Activated T-helper 1 cell treated with anti-CD3 and anti-CD28 coated beads, Interleukin-2, amount 50 U/mL, for 16 hours (primary cell): ENCODE measurements at places on chromosomes 3 and 15.

GRCh38 chr3:43413676-43414368 is 127.5 kb downstream of the SNRK start:
- DNase-seq: no peak

DNA sequence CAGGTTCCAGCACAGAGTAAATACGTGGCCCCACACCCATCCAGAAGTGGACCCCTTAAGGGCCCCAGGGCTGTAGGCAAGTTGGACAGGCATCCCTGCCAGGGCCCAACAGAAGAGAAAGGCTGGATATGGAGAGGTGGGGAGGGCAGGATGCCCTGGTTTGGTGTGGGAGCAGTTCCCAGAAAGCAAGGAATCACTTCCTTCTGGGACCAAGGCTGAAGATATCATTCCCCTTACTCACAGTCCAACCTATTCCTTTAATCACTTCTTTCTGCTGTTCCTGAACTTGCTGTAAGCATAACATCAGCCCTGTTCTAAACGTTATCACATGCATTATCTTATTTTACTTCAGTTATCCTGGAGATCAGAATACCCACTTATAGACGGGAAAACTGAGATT is 6.1 kb upstream of the MESP2 start:
- DNase-seq: no peak

DNA sequence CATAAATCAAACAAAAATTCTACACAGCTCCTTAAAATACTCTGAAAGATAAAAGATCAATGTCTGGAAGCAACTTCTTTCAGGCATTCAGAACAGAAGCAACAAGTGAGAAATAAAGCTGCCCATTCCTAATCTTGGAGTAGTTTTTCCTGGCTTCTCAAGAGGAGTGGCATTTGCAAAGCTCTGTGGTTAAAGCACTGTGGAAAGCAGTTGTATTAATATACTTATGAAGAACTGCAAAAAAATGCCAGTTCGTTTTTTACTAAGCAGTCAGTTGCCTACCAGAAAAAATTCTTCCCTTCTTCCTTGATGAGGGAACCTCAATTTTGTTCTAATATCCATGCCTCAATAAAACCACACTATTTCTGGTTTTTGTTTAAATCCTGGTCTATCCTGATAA is 197.8 kb downstream of the TNIK start:
- DNase-seq: no peak

DNA sequence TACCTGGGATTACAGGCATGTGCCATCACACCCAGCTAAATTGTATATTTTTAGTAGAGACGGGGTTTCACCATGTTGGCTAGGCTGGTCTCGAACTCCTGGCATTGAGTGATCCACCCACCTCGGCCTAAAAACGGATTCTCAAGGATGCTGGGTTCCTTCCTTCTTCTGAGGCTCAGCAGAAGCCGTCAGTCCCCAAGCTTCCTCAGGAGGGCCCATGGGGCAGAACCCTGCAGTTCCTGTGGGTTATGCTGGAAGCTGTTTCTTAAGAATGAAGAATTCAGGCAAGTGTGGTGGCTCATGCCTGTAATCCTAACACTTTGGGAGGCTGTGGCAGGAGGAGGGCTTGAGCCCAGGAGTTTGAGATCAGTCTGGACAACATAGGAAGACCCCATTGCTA is 29.0 kb upstream of the ZNF710 start:
- no peak for DNase-seq

DNA sequence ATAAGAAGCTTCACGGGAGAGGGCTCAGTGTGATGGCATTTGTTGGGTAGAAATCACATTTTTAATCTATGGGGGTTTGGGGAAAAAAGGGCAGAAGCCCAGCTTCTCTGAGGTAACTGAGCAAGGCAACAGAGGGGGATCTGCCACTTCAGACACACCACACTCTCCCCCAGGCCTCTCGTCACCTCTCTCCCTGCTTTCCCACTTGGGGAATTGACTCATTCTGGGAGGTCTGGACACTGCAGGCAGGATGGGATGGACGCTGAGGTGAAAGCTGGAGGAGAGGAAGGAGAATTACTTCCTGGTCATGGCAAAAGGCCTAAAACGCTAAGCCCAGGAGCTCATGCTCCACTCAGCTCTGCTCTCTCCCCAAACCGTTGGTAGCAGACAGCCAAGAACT is 33.2 kb downstream of the MYO5C start:
- DNase-seq: no peak

- DNase-seq: no peak
These were observed 32.8 kb downstream of the ZXDC start for GRCh38 chr3:126442856-126443242.

DNA sequence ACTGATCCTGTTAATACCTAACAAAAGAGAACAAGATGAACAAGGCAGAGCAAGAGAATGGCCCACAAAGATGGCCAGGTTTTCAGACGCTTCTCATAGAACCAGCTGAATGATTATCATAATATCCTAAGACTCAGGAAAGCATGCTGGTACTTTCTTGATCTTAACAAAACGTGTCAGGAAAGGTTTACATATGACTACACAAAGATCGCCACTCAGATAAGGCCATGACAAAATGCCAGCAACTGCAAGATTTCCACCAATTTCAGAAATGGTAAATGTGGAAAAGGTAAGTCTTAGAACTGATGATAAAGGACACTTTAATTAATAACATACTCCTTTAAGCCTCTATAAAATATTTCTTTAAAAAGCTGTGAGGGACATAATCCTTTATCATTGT is 108.8 kb downstream of the DLG1 start:
- DNase-seq: no peak

GRCh38 chr3:149965278-149965677 is 5.4 kb downstream of the PFN2 start:
- DNase-seq: no peak

GRCh38 chr3:16504242-16504641 is 9.3 kb downstream of the RFTN1 start:
- no peak for DNase-seq

GRCh38 chr3:180250172-180250571 is 213.4 kb upstream of the PEX5L start:
- DNase-seq: no peak

DNA sequence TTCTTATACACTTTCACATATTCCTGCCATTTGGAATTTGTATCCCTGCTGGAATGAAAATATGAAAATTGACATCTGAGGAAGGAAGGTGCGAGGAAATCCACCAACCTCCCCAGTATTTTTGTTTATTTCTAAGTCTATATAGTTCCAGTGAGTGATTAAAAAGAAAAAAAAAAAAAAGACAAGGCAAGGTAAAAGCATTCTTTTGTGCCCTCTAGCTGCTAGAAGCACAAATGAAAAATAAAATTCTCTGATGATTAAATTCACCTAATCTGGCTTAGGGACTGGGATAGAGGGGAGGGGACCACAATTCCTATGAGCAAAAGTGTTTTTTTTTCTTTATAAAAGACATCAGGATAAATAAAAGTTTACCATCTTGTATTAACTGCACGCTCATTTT is 370.9 kb downstream of the NR2F2 start:
- no peak for DNase-seq

- DNase-seq: no peak
These were observed 10.1 kb downstream of the PCSK6 start for GRCh38 chr15:101479342-101479845.

DNA sequence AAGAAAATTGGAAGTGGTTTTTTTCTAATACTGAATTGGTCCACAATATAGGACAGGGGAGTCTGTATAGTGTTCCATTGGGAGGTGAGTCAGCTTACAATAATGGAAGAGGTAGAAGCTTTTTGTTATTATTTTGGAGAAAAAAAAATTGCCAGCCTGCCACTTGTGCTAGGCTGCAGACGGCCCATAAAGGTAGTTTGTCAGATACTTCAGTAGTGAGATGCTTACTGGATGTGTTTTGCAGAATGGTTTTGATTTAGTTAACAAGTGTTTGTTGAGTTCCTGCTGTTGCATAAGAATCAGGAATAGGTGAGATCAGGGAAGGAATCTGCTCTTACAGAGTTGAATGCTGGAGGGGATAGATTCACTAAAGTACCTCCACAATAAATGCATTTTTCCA is 1.0 kb downstream of the DTWD1 start:
- no peak for DNase-seq

DNA sequence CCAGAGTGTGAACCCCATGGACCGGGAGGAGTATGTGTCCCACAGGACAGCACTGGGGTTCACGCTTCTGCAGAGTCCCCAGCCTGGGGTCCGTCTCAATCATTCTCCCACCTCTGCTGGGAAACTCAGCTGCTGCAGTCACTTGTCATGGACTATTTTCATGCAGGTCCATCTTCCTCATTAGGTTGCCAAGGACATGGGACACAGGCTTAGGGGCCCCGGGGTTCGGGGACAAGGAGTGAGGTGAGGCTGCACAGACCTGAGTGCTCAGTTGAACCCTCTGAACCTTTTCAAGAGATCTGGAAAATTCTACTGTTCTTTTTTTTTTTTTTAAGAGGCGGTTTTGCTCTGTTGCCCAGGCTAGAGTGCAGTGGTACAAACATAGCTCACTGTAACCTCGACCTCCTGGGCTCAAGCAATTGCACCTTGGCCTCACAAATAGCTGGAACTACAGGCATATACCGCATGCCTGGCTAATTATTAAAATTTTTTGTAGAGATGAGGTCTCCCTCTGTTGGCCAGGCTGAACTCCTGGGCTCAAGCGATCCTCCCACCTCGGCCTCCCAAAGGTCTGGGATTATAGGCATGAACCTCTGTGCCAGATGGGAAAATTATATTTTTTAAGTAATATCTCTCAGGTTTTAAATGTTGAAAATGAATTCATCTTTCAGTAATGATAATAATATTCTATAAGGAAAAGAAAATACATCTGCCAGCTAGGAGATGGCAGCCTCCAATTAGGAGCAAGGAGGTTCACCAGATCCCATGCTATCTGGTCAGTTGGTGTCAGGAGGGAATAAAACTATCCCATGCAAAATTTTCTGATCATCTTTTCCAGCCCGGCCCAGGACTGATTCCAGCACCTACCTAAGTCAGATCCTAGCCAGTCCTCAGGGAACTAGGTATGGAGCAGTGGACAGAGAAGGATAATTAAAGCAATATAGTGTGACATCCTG is 45.2 kb downstream of the RPN1 start:
- no peak for DNase-seq

DNA sequence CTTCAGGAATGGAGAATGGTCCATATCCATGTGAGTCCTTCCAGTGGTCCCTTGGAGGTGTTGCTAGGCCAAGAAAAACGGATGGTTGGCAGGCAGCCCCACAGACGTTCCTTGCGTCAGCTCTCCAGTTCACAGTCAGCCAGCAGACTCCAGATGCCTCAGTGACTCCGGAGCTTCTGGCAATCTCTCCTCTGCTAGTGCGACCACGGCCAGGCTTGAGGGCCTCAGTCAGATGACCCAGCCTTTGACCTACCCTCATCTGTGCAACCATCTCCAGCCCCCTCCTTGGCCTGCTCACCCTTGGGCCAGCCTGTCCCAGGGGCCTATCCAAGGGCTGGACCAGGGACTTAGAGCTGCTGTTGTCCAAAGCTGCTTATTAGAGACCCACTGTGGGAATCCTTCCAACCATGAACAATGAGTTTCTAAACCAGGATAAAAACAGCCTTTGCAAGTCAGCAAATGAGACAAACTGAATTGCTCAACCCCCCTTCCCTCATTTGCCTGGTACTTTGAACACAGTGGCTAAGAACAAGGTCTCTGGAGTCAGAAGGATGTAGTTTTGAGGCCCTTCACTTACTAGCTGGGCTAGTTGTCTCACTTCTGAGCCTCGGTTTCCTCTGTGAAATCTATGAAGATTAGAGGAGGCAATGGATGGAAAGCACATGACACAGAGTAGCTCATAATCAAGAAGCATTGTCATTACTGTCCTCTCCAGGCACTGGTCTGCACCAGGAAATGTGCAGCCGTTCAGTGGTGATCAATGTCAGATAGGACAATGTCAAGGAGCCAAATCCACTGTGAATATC is 44.8 kb downstream of the ANP32A start:
- no peak for DNase-seq

GRCh38 chr3:97839944-97840343 is 18.1 kb downstream of the CRYBG3 start:
- DNase-seq: no peak

GRCh38 chr3:61638741-61639140 is 77.4 kb downstream of the PTPRG start:
- DNase-seq: no peak

GRCh38 chr15:74383695-74384565 is 16.5 kb upstream of the CYP11A1 start:
- peak; percentile 31 for DNase-seq

- no peak for DNase-seq
These were observed 8.3 kb downstream of the SNAPC5 start for GRCh38 chr15:66489179-66489791.

DNA sequence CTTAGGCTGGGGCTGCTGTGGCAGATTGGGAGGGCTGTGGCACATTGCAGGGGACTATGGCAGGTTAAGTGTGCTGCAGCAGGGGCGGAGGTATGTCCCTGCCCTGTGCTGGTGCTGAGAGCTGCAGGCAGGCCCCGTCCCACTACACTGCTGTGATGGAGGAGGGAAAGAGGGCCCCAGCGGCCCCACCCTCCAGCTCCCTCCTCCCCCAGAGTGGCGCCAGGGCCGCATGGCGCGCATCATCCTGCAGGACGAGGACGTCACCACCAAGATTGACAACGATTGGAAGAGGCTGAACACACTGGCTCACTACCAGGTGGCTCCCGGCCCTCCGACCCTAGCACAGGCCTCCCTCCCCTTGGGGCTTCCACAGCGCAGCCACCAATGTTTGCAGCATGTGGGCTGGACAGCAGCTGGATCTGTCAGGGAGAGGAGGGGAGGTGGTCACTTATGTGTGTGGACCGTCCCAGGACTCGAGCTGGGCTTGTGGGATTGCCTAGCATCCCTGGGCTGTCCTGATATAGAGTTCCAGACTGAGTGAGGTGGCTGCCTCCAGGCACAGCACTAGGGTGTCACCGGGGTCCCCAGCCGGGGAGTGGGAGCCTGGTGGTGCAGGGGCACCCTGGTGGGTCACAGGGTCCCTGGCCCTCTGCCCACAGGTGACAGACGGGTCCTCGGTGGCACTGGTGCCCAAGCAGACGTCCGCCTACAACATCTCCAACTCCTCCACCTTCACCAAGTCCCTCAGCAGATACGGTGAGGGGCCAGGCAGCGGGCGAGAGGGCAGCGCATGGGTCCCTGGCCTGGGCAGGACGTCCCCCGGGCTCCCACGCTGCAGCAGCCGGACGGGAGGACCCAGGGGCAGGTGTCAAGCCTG is 46.1 kb downstream of the PLXNA1 start:
- no peak for DNase-seq

GRCh38 chr3:43259626-43260025 is 26.7 kb upstream of the SNRK start:
- DNase-seq: no peak

GRCh38 chr3:189516039-189516438 is 115.2 kb upstream of the TP63 start:
- DNase-seq: no peak

- DNase-seq: no peak
These were observed 30.9 kb downstream of the ZDHHC19 start for GRCh38 chr3:196180346-196180745.

GRCh38 chr3:14770591-14770990 is 48.2 kb upstream of the FGD5 start:
- no peak for DNase-seq

DNA sequence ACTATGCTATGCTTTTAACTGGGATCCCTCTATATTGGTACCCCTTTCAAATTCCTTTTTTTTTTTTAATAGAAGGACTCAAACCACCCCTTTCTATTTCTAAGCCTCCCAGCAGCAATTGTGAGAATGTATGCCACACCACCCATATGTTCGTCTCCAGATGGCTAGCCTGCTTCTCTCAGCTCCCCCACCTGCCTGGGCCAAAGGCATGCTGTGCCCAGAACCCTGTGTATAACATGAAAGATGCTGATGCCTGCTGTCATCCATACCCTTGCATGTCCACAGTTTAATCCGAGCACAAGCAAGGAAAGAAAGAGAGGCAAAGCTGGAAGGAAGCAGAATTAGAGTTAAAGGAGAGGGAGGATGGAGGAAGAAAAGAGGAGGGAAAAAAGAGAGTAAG is 159.5 kb upstream of the CNTN6 start:
- no peak for DNase-seq
